ENCODE measurements at places on chromosomes 13 and 19.

GRCh38 chr13:98083507-98083906 is 59.4 kb upstream of the FARP1 start:
- DNase-seq: no peak

- no peak for DNase-seq
These were observed 21.6 kb upstream of the FNDC3A start for GRCh38 chr13:48954081-48954480.

DNA sequence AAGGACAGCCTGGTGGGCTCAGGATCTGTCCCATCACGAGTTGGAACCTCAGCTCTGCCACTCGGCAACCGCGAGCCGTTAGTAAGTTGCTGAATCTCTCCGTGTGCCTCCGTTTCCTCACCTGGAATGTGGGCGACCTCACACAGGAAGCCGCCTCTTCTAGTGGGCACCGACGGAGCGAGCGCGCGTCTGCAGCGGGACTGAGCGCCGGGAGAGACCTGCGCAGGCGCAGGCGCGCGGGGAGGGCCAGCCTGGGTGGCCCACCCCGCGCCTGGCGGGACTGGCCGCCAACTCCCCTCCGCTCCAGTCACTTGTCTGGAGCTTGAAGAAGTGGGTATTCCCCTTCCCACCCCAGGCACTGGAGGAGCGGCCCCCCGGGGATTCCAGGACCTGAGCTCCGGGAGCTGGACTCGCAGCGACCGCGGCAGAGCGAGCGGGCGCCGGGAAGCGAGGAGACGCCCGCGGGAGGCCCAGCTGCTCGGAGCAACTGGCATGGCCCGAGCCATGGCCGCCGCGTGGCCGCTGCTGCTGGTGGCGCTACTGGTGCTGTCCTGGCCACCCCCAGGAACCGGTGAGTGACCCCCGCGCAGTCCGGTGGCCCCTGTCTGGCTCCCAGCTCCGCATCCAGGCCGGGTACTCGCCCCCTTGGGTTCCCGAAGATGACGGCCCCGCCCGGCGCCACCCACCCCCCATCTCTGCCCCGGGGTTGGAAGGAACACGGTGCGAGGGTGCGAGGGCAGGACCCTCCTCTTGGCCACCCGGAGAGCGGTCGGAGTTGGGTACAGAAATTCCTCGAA is at the start of gene PVR:
Gene PVR (plus strand): TSS at position 306 of the 797 bp plus-strand sequence. CDS start 187 bp downstream, at position 493.
- DNase-seq: peak; percentile 90

GRCh38 chr13:79966059-79966458 is 374.9 kb downstream of the SPRY2 start:
- no peak for DNase-seq

DNA sequence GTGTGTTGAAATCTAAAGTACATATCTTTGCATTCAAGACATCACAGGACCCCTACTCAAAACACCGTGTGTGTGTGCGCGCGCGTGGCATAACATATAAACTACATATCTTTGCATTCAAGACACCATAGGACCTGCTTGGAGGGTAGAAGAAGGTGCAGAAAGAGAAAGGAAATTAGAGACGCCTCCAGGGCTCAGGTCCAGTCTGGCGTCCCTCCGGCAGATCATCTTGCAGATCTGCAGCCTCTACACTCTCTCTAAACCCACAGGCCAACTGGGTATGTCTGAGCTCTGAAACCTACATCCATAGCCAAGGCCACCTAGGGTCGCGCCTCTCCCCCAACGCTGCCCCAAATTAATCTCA is 659 bp upstream of the PAFAH1B3 start:
- no peak for DNase-seq

GRCh38 chr19:36051236-36051635 is 2.8 kb downstream of the THAP8 start:
- no peak for DNase-seq

DNA sequence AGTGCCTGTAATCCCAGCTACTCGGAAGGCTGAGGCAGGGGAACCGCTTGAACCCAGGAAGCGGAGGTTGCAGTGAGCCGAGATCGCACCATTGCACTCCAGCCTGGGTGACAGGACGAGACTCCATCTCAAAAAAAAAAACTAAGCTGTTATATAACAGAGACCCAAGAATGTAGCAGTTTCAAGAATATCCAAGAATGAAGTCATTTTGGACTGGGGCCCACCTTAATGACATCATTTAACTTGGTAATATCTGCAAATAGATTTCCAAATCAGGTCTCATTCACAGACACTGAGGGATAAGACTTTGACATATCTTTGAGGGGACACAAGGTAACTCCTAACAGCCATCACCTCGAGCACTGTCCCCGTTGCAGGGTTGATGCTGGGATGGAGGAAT is 36.5 kb upstream of the MRI1 start:
- DNase-seq: no peak

GRCh38 chr19:45876411-45877197 is 9.3 kb downstream of the IRF2BP1 start:
- DNase-seq: no peak

DNA sequence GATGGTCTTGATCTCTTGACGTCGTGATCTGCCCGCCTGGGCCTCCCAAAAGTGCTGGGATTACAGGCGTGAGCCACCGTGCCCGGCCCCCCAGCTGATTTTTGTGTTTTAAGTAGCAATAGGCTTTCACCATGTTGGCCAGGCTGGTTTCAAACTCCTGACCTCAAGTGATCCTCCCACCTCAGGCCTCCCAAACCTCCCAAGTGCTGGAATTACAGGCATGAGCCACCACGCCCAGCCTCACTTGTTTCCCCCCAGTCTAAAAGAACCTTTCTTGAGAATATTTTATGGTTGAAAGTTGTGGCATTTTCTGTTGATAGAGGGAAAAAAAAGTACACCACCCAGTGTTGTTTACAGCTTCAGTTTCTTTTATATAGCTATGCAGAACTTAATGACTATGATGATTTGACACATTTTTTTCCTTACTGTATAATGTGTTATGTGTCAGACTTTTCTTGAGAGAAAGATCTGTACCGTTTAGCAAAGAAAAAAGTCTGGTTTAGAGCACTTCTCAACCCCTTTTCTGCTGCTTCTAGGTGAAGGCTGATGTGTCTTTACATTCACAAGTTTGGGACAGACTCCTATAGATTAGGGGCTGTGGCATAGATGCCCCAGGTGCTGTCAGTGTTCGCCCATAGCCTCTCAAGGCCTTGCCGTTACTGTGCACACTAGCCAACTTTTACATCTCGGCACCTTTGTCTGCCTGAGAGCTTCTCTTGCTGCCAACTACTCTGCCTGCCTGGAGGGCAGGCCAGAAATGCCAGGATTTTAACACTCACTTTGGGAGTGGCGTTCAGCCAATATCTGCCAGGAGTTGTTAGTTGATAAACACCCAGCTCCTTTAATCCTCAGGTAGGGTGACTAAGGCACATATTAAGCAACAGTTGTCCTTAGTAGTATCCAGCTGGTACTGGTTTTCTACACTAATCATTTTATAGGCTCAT is 33.0 kb downstream of the KCTD4 start:
- DNase-seq: no peak

- peak; percentile 51 for DNase-seq
These were observed 304.4 kb downstream of the DCLK1 start for GRCh38 chr13:35826626-35827254.

DNA sequence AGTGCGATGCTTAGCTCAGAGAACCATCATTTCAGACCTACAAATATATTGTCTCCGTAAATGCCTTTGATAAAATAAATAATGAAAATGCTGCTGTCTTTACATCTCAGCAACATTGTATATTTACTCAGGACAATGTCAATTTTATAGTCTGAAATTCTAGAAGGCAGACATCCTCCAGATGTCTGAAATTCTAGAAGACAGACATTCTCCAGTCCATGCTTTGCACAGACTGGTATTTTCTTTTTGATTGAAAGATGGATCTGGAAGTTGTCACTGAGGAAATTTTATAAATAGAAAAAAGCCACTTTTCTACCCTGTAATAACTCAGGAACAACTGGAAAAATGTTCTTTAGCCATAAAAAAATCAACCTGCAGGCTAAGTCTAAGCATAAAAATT is 2293.3 kb downstream of the PCDH9 start:
- DNase-seq: no peak

DNA sequence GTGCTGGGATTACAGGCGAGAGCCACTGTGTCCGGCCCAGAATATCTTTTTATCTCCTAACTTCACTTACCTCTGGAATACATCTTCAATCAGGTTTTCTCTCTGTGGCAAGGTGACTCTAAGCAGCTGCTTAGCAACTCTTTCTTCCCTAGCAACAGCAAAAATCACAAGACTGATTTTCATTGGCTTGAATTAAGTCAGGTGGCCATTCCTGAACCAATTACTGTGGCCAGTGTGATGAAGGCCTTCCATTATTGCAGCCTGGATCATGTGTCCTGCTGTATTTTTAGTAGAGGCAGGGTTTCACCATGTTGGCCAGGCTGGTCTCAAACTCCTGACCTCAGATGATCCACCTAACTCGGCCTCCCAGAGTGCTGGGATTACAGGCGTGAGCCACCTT is 9.0 kb upstream of the LTBP4 start:
- no peak for DNase-seq

DNA sequence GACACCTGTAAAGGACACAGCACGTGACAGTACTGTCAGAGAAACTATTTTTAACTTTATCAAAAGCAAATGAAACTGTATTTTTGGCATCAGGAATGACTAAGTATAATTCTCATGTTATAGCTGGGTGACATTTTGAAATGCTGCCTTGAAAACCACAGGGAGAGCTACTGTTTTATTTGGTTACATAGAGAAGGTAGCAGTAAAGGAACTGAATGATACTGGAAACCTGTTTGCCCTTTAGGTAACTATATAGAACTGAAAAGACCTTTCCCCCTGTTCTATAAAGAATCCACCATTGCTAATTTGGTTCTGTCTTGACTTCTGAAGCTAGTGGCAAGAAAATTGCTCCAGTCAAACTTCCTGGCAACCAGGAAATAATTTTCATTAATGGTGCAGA is 39.1 kb downstream of the MIPEP start:
- no peak for DNase-seq

DNA sequence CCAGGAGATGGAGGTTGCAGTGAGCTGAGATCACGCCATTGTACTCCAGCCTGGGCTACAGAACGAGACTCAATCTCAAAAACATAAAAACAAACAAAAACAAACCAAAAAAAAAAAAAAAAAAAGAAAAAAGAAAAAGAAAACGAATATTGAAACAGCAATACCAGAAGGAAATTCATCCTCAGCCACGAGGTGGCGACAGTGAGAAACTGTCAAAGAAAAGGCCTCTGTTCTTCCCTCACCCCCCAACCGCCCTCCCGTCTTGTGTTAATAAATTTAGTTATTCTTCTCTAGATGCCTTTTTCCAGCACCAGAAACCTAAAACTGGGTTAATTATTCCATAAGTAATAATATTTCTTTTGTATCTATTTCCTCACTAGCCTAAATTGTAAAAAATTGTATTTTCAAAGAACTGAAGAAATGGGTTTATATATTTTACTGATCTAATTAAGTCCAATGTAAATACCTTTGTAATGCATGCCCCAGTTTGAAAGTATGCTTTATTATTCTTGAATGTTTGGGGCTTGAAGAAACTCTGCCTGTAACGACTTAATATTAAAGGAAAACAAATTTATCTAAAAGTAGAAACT is 38.6 kb downstream of the LIG4 start:
- peak; percentile 7 for DNase-seq

- no peak for DNase-seq
These were observed 152.1 kb downstream of the UQCRFS1 start for GRCh38 chr19:29060813-29061364.

DNA sequence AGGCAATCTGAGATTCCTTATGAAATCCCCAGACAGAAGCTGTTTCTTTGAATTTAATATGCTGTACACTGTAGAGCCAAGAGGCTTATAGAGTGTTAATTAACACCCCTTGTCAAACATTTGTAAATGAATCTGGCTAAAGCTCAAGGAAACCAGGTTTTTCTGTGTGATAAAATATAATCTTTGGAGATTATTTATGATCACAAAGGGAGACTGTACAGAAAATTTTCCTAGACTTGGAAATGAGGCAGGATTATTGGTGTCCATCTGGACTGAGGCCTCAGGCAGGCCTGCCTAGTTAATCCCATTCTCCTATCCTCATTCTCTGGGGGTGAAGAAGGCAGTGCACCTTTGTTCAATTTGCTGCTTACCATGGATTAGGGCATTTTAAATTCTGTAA is 17.8 kb downstream of the KL start:
- no peak for DNase-seq

DNA sequence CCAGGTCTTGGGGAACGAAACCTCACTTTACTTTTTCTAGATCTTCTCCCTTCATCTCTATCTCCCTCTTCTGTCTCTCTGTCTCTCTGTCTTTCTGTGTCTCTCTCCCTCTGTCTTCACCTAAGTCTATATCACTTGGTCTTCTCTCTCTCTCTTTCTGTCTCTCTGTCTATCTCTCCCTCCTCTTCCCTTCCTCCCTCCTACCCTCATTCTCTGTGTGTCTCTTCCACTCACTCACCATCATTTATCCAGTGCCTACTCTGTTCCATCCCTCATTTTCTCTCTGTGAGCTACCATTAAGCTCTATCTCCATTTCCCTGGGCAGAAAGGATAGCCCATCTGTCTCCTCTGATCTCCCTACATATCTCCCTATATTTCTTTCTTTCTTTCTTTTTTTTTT is 32.2 kb upstream of the FBL start:
- no peak for DNase-seq

DNA sequence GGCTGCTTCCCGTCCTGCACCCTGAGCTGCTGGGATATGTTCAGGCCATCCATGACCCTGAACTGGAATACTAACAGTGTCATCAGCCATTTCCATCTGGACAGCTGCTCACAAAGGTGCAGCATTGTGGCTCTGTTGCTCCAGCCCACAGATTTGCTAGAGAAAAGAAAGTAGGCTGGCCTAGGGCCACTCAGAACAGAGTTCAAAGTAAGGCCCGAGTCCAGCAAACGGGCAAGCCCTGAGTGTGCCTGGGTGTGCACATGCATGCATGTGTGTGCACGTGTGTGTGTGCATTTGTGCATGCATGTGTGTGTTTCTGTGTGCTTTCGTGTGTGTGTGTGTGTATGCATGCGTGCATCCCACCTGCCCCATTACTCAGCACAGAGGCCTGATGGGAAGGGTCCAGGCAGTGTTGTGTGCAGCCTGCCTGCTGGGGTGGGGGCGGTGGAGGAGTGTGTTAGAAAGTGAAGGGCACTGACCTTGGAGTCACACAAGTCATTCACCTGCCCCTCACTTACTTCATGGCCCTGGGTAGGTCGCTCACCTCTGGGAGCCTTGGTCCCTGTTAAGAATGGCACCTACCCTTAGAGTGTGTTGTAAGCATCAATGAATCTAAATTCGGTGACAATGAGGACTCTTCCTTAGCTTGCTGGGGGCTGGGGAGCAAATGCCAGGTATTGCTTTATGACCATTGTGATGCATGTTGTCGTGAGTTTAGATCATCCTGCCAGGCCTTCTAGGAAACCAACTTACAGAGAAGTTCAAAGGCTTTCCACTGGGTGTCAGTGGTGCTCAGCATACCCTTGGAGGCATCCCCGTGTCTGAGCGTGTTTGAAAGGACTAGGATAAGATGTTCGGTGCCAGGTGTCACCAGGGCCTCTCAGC is 53.2 kb downstream of the GPR12 start:
- DNase-seq: peak; percentile 62

DNA sequence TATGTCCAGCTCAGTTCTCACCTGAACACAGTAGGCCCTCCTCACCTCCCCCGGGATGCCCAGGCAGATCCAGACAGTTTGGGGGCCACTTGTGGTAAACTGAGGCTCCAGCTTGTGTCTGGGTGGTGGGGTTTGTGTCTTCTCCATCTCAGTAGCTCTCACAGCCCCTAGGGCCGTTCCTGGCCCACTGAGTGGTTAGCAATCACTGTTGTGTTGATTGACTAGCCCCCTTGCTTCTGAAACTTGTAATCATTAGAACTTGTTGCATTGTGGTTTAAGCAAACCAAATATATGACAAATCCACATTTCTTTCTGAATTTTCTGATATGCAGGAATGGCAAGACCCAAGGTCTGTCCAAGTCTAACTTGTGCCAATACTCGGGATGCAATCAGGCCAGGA is 13.9 kb upstream of the ZNF536 start:
- DNase-seq: no peak

GRCh38 chr19:5025027-5025426 is 56.1 kb downstream of the KDM4B start:
- no peak for DNase-seq
